ENCODE measurements at places on chromosomes 4 and X.
A peak's percentile ranks its signal among the peaks of the same experiment; 100 is the strongest.

GRCh38 chrX:45749375-45749774, 548.7 kb upstream of the DIPK2B start:
- no peak for DNase-seq

DNA sequence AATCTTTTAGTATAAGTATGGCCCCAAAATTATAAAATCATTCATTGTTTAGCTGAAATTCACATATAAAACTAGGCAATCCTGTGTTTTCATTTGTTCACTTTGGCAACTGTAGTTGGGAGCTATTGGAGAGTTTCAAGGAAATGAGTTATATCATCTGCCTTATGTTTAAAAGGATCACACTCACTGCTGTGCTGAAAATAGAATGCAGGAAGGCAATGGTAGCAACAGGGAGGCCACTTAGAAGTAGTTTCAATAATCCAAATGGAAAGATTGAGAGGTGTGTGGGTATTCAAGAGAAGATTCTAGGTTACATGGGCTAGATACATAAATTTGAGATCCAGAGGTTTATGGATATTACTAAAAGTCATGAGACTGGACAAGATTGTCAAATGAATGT, 184.9 kb downstream of the PDGFC start:
- DNase-seq: no peak

DNA sequence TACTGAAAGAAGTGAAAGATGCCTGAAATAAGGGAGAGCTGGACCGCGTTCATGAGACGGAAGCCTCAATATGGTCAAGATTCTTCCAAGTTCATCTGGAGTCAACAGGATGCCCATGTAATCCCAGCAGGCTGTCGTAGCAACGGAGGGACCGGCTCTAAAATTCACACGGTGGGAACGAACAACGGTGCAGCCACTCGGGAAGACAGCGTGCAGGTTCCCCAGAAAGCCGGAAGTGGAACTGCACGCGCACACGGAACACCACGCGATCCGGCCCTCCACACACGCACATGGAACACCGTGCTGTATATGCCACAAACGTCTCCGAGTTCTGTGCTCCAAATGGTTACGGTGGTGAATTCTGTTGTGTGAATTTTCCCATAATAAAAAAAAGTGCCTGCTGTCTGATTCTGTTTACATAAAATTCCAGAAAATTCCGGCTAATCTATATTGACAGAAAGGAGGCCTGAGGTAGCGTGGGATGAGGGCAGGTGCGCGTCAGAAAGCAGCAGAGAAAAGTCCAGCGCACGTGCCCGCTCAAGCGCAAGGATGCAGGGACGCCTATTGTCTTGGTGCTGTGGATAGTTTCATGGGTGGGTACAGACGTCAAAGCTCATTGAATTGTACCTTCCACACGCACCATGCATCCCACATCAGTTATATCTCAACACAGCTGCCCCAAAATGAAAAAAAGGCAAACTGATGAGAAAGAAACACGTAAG, 31.2 kb downstream of the PPP2R3B start:
- no peak for DNase-seq

GRCh38 chr4:169124661-169125060, 114.6 kb upstream of the CBR4 start:
- no peak for DNase-seq

DNA sequence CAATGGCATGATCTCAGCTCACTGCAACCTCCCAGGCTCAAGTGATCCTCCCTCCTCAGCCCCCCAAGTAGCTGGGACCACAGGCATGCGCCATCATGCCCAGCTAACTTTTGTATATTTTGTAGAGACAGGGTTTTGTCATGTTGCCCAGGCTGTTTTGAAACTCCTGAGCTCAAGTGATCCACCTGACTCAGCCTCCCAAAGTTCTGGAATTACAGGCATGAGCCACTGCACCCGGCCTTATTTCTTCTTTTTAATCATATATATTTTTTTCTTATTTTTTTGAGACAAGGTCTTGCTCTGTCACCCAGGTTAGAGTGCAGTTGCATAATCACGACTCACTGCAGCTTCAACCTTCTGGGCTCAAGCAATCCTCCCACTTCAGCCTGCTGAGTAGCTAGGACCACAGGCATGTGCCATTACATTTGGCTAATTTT, 184.0 kb downstream of the TSPAN5 start:
- DNase-seq: no peak

DNA sequence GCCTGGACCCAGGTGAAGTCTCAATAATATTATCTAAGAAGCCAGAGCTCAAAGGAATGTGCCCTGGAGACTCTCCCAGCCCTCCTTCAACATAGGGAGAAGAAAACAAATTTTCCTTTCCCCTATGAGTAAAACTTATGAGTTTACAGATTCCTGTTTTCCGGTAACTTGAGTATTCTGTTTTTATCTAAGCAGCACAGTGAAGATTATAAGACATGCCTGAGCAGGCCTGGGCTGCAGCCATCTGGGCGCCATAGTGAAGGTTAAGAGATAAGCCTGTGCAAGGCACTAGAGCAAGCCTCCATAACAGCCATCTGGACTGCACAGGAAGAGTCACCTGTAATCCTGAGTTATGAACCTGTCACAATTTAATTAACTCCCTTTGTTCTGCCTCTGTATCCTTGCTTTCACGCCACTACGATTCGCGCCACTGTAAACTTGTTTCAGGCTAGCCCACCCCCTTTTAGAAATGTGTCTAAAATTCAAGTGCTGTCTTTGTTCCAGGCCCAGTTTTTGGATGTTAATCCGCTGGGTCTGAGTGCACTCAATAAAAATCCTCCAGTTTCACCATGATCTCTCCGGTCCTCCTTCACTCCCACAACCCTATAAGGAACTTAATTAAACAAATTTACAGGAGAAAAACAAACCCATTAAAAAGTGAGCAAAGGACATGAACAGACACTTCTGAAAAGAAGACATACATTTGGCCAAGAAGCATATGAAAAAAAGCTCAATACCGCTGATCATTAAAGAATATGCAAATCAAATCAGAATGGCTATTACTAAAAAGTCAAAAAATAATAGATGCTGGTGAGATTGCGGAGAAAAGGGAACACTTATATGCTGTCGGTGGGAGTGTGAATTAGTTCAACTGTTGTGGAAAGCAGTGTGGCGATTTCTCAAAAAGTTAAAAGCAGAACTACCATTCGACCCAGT, 189.5 kb downstream of the APBB2 start:
- no peak for DNase-seq

GRCh38 chr4:82223715-82224114, 150.1 kb downstream of the HNRNPD start:
- peak; percentile 3 for DNase-seq

- DNase-seq: no peak
Observed at GRCh38 chr4:174763454-174764104, 65.5 kb downstream of the GLRA3 start.

Measured in substantia nigra (tissue), 51 donors.